ENCODE measurements at places on chromosomes 2 and 18. TPM values are rescaled to one million over a fixed set of nuclear protein-coding genes. Genes with fewer than 3 reads are reported as not detected.

Gene CHRNG
- not detected for total RNA-seq

Gene IL36RN
- not detected for total RNA-seq

Gene PTPRN
- total RNA-seq, result 6.3 TPM

GRCh38 chr2:71460595-71461303 lies 7.4 kb downstream of the DYSF start:
- ATAC-seq, result no peak

DNA sequence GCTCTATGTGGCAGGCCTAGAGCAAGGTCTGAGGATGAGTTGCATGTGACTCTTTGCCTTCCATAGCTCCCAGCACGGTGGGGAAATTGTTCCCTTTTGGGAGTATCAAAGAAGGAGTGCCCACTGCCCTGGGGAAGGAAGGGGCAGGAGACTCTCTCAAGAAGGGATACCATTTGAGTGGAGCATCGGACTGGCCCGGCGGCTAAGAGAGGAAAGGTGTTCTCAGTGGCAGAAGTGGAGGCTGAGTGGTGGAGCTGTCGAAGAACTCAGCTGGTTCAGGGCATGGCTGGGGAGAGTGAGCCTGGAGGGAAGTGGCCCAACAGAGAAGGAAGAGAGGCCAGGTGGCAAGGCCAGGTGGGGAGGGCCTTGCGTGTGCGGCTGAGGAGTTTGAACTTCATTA lies 235.2 kb downstream of the DYSF start:
- no peak for ATAC-seq

DNA sequence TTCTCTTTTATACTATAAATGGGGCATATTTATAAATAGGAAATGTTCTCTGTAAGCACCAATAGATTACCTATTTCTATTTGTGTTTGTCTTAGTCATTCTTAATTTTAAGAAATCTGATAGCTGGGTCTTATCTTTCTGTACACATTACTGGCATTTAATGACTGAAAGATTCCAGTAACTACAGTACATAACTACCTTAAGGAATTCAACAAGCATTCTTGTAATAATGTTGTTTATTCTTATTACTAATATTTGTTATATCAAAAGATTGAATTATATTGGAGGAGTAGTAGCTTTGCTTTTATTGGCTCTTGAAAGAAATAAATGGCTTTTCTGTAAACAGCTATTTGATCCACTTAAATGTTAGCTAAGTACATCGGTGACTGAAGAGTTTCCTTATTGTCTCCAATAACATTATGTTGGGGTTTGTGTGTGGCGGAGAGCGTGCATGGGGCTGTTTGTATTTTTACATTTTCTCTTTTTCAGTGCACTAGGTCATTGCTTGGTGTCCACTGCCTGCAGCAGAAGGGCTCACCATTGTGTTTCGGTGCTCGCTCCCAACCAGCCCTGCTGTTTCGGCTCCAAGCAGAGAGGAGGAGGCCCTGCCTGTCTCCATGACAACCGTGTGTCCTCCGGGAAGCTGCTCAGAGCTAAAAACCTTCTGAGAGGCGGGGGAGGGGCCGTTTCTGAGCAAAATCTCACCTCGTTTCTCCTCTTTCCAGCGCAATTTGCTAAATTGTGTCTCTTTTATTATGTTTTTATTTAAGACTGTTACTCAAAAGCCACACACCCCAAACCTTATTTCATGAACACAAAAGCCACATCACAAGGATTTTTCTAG lies 112.5 kb upstream of the SLC38A11 start:
- no peak for ATAC-seq

DNA sequence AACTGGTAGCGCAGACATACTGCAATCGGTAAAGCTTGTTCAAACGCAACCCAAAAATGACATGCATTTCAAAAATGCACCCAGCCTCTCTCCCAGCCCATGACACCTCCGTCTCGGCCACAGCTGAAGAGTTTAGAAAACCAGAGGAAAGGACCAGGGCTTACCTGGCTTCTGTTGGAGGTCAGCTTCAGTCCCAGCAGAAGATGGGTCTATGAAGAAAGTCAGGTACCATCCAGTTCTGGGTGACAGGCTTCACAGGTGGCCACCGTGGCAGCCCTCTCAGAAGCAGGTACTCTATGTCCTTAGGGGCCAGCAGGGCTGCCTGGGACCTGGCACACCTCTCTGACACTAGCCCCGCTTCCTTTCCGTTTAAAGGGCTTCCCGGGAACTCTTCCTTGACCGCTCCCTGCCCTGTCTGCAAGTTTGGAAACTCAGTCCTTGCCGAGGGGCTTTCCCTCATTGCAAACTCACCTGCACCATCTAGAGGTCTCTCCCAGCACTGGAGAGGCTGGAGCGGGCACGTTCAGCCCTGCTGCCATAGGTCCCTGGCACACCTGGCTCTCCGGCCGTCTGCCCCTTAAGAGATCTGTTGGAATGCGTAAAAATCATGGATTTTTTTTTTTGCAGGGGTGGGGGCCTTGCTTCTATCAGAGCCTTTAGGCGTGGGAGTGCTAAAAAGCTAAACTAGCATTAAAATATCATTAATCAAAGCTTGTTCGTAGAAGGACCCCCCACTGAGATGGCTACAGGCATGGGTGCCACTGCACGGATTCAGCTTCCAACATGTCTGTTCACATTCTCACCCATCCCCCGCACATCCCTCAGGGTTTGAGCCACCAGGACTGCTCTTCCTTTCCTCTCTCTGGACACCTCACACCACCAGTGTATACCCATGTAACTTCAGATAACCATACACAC lies at the start of gene EDAR:
TSS of gene EDAR (minus strand) at position 425 of the 918 bp plus-strand sequence. CDS start 58,206 bp downstream, outside the sequence.
- peak; percentile 87 for ATAC-seq

DNA sequence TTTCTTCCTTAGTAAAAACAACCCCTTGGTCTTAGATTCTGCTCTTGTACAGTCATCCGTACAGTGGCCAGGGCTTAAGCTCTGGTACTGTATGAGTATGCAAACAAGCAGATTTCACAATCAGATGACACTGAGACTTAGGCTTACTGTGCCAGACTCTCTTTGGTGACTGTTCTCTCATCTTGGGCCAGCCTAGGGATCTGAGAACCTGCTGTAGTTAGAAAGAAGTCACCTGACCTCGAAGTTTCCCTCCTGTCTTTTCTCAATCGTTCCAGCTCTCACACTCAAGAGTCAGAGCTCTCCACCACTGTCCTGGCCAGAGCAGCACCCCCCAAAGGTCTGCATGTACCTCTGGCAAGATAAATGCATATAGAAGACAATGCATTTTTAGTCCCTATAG lies 63.2 kb downstream of the ZEB2 start:
- ATAC-seq, result peak; percentile 61

DNA sequence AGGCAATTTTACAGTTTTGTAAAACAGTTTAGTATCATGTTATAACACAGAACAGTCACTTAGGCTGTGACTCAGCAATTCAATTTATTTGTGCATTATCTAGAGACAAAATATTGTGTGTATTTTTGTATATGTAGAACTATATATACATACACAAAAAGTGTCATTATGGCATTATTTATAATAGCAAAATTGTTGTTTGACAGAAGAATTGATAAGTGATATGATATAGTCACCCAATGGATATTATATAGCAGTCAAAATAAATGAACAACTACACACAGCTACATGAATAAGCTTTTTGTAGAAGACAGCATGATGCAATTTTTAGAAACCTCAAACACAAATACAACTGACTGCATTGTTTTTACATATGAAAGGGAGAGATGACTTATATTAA lies 334.0 kb downstream of the TRIB2 start:
- ATAC-seq, result no peak

DNA sequence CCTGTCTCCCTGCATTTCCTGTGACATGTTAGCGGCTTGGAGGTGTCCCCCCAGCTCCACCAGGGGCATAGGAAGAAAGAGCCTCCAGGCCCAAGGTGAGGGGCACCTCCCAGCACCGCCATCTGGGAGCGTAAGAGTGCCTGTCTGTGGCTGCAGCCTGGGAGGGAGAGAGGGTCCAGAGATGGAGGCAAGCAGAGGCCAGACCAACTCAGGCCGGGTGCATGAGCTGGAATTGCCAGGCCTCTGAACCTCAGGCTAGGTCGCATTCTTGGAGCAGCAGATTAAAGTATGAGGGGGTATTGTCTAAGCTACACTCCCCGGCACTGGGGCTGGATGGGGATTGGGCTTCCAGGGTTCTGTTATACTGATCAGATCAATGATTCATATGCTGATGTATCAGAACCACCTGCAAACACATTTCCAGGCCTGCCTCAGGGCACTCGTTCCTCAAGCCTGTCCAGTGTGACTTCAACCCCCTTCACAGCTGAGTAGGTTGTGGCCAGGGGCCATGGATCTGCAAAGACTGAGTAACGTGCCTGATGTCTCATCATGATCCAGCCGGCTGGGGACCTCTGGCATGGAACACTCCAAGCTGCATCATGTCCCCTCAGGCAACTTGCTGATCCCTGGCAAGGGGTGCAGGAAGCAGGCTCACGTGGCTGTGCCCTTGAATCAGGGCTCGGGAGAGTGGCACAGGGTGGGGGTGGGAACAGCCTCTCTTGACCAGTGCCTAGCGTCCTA lies 73.2 kb downstream of the HS1BP3 start:
- no peak for ATAC-seq

DNA sequence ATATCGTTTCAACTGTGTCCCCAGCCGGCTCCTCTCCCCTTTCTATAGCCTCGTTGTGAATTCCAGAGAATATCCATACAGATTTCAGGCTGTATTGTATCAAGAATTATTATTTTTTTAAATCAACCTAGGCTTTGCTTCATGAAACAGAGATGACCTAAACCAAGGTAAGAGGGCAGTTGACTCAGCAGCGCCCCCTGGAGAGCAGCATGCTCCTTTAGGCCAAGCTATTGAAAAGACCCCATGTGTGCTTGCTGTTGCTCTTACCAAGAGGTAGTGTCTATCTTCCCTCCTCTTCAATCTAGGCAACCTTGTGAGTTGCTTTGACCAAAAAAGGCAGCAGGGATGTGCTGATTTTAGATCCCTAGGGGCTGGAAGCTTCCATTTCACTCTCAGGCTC lies 426.7 kb upstream of the SMIM21 start:
- no peak for ATAC-seq

GRCh38 chr18:79440316-79441110 lies 44.8 kb downstream of the NFATC1 start:
- ATAC-seq, result no peak

DNA sequence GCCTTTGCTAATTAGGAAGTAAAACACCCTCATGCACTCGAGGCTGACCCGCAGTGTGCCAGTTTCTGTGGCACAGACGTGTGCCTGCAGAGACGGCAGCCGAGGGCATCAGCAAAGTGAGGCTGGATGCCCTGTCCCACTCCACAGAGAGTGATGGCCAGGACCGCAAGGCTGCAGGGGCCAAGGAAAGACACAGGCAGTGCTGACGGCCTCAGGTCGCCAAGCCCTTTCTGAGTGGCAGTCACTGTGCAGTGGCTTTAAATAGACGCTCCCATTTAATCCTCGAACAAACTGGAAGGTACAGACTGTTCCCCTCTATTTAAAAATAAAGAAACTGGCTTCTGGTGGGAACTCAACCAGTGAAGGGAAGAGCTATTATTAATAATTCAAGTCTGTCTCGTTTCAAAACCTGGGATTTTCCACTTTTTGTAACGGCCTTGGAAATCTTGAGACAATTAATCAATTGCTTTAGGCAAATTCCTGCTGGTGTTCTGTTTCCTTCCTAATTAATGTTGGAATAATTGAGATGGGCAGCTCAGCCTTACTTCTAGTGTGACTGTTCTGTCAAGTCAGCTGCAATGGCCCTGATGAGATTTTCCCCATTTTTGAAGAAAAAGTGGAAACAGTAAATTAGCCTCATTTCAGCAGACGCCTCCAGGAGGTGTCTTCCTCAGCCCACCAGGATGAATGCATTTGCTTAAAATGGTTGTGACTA lies 644.6 kb upstream of the RAB6C start:
- ATAC-seq, result no peak

DNA sequence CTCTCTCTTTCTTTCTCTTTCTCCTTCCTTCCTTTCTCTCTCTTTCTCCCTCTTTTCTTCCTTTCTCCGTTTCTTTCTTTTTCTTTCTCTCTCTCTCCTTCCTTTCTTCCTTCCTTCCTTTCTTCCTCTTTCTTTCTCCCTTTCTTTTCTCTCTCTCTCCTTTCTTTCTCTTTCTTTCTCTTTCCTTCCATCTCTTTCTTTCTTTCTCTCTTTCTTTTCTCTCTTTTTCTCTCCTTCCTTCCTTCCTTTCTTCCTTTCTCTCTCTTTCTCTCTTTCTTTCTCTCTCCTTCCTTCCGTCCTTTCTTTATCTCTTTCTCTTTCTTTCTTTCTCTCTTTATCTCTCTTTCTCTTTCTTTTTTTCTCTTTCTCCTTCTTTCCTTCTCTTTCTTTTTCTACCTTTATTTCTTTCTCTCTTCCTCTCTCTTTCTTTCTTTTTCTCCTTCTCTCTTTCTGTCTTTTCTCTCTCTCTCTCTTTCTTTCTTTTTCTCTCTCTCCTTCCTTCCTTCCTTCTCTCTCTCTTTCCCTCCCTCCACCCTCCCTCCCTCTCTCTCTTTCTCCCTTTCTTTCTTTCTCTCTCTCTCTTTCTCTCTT lies 32.3 kb upstream of the ODC1 start:
- no peak for ATAC-seq

GRCh38 chr18:45611943-45612342 lies 3.3 kb upstream of the SLC14A2 start:
- ATAC-seq, result no peak

GRCh38 chr2:210559182-210559581 lies 2.8 kb downstream of the CPS1 start:
- no peak for ATAC-seq

DNA sequence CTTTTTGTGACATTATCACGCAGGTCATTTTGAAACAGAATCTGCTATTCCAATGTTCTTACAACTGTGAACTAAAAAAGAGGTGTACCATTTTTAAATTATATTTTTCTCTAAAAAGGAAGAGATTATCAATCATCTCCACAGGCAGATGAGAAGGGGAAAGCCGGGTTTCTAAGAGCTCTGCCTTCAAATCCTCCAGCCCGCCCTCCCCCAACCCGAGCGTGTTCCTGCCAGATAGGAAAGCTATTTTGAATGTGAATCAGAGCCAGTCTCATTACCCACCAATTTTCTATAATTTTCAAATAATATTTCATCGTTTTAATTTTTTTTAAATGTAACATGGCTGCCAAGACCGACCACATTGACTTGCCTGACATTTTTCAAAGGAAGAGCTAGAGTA lies 65.9 kb downstream of the KCNF1 start:
- ATAC-seq, result no peak

GRCh38 chr2:14445670-14446069 lies 186.8 kb upstream of the LRATD1 start:
- no peak for ATAC-seq

DNA sequence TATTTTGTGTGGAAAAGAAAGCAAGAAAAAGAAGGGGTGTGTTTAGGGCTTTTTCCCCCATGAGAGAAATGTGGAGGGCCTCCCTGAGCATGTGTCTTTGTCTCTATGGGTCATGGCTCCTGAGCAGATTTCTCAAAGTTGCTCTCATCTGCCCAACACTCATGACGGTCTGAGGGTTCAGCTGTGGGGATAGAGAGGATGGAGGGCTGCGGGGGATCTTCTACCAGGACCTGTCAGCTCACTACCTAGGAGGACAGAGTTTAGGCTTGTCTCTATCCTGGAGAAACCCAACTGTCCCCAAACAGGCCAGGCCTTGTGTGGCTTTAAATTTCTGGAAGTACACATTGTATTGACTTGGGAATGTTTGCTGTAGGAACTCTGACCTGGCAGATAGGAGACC lies 342.2 kb downstream of the MYCN start:
- ATAC-seq, result no peak
